ENCODE measurements at places on chromosomes 4 and X. TPM values are rescaled to one million over a fixed set of nuclear protein-coding genes. Genes with fewer than 3 reads are reported as not detected.

AGA gene
- polyA plus RNA-seq: 27.0 TPM

GRCh38 chr4:16875487-16875886, 23.0 kb downstream of the LDB2 start:
- H3K4me1 ChIP-seq: no peaks in the 10 kb centered on the region
- H3K36me3 ChIP-seq: no peaks in the 10 kb centered on the region
- no peaks in the 10 kb centered on the region for H3K27me3 ChIP-seq
- DNase-seq: no peak
- no peak overlapping the region for H3K27ac ChIP-seq

DNA sequence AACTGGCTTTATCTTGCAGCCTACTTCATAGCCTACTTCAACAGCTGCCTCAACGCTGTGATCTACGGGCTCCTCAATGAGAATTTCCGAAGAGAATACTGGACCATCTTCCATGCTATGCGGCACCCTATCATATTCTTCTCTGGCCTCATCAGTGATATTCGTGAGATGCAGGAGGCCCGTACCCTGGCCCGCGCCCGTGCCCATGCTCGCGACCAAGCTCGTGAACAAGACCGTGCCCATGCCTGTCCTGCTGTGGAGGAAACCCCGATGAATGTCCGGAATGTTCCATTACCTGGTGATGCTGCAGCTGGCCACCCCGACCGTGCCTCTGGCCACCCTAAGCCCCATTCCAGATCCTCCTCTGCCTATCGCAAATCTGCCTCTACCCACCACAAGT, 4.0 kb downstream of the GPR50 start:
- no peaks in the 10 kb centered on the region for H3K36me3 ChIP-seq
- no peak overlapping the region for H3K27ac ChIP-seq
- no peaks in the 10 kb centered on the region for H3K27me3 ChIP-seq
- no peak for DNase-seq
- H3K4me1 ChIP-seq: no peaks in the 10 kb centered on the region

DNA sequence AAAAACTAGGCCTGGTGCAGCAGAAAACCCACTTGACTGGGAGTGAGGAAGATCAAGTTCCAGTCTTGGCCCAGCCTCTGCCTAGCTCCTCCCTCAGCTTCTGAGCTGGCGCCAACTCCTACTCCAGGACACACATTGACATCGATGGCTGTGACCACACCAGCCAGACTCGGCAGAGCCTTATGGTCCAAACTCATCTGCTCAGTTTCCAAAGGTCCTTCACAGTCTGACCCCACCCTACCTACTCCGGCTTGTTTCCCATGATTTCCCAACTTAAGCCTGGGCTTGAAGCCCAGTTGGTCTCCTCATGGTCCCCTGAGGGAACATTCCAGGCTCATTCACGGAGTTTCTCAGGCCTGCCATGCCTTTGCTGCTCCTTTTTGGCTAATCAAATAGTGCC, 10.1 kb downstream of the ELF4 start:
- H3K27ac ChIP-seq: no peak overlapping the region
- H3K4me1 ChIP-seq: peaks cover 28% of the 10 kb centered on the region
- H3K36me3 ChIP-seq: no peaks in the 10 kb centered on the region
- no peaks in the 10 kb centered on the region for H3K27me3 ChIP-seq

DNA sequence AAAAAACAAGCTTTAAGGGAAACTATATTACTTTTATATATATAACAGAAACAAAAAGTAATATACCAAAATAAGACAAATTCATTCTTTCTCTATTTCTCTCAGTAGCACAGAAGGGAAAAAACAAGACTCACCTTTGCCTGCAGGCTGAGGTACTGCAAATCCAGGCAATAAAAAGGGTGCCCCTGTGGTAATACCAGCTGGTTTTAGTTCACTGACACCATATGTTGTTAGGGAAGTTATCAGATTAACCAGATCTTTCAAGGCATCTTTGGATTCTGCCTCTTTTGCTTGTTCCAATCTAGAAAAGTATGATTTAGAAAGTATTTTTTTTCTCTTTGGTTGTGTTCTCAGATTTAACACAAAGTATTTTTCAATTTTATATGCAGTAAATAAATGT, 139.8 kb downstream of the WDFY3 start:
- no peaks in the 10 kb centered on the region for H3K36me3 ChIP-seq
- H3K4me3 ChIP-seq: no peak overlapping the region
- no peaks in the 10 kb centered on the region for H3K27me3 ChIP-seq
- no peaks in the 10 kb centered on the region for H3K4me1 ChIP-seq
- H3K27ac ChIP-seq: no peak overlapping the region
- no peak for DNase-seq

DNA sequence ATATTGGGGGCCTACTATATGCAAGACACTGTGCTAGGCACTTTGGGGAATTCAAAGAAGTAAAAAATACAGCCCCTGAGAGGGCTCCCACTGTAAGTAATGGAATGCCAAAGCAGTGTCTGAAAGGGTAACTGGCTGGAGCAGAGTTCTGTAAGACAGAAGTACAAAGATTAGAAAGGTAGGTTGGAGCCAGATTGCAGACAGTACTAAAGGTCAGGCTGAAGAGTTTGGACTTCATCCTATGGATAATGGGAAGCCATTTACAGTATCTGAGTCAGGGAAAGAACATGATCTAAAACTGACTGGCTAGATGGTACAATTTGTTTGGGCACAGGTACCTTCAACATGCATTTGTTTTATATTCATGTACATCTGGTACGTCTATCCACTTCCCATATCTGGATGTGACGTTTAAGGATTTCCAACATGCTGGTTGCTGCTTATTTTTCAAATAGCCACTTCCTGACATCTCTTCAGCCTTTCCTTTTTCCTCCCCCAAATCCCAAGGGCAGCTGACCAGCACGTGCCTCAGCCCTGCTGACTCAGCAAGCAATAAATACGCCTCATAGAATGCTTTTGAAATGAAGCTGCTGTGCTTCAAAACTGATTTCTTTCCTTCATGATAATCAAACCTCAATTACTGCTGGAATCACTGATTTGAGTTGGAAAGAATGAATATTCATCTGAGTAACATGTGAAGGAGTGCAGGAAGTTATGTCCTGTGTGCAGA, 9.5 kb downstream of the ENOX2 start:
- H3K36me3 ChIP-seq: no peaks in the 10 kb centered on the region
- H3K4me3 ChIP-seq: no peak overlapping the region
- H3K27me3 ChIP-seq: no peaks in the 10 kb centered on the region
- no peaks in the 10 kb centered on the region for H3K4me1 ChIP-seq
- H3K27ac ChIP-seq: no peak overlapping the region

DNA sequence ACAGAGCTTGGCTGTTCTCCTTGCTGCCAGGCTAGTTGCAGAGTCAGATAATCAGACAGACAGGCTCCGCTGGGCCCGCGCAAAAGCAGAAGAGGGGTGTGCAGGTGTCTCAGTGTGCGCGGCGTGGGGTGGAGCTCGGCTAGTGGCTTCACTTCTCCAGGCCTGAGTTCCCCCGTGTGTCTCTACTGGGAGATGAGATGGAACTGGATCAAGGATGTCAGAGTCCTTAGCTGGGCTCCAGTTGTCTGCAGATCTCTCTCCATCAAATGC, 21.1 kb downstream of the HTRA3 start:
- H3K27me3 ChIP-seq: no peaks in the 10 kb centered on the region
- no peak overlapping the region for H3K27ac ChIP-seq
- H3K4me1 ChIP-seq: no peaks in the 10 kb centered on the region
- no peak overlapping the region for H3K4me3 ChIP-seq
- no peaks in the 10 kb centered on the region for H3K36me3 ChIP-seq
- DNase-seq: no peak

All from naive thymus-derived CD4-positive, alpha-beta T cell (primary cell).